GM18507 (cell line): ENCODE measurements at places on chromosomes 2 and 18.

DNA sequence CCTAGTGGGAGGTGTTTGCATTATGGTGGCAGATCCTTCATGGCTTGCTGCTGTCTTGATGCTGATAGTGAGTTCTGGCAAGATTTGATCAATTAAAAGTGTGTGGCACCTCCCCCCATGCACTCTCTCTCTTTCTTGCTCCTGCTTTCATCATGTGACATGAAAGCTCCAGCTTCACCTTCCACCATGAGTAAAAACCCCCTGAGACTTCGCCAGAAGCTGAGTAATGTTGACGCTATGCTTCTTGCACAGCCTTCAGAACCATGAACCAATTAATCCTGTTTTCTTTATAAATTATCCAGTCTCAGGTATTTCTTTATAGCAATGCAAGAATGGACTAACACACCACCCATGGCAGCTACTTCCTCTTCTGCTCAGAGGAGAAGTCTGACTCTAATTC lies 2181.4 kb upstream of the PIK3C3 start:
- DNase-seq: no peak

DNA sequence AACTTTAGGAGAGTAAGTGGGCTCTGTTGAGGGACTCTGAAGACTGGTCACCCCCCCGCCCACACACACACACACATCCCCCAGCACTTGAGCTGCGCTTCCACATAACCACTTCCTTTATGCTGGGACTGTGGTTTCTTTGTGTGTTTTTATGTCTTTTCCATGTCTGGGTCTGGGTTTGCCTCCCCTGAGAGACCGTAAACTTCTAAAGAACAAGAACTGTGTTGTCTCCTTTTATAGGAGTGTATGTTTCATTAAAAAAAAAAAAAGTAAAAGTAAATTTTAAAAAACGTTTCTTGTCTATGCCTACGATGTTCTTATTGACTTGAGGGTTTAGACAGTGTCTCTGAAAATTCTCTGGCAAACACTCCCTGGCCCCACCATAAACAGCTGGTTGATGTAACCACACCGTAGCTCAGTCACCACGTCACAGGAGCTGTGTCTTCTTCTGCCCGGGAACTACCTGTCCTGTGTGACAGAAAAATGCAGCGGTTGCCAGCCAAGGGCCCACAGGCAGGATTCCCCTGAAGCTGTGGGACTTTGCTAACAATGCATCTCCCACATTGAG lies 68.0 kb downstream of the KLHL29 start:
- DNase-seq: no peak

GRCh38 chr2:109512076-109512475 lies 101.7 kb downstream of the SEPTIN10 start:
- no peak for DNase-seq

- no peak for DNase-seq
These were observed 256.7 kb upstream of the SETBP1 start for GRCh38 chr18:44423814-44424644.

- DNase-seq: no peak
These were observed 221.9 kb upstream of the SETBP1 start for GRCh38 chr18:44458777-44459176.

- no peak for DNase-seq
These were observed 218.4 kb upstream of the VRK2 start for GRCh38 chr2:57828221-57828620.

GRCh38 chr18:43275546-43275945 lies 1.7 kb downstream of the SYT4 start:
- no peak for DNase-seq

DNA sequence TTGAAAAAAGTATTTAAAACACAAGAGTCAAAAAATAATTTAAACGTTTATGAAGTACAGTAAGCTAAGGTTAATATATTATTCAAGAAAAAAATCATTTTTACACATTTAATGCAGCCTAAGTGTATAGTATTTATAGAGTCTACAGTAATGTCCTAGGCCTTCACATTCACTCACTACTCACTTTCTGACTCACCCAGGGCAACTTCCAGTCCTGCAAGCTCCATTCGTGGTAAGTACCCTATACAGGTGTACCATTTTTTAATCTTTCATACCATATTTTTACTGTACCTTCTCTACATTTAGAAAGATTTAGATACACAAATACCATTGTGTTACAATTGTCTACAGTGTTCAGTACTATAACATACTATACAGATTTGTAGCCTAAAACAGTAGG lies 20.9 kb upstream of the RPRD1A start:
- DNase-seq: no peak

GRCh38 chr2:45003579-45004551 lies 5.4 kb downstream of the SIX2 start:
- no peak for DNase-seq

- no peak for DNase-seq
These were observed 131.1 kb downstream of the LTBP1 start for GRCh38 chr2:33077844-33078243.

- DNase-seq: no peak
These were observed 533.0 kb downstream of the PLCL1 start for GRCh38 chr2:198337368-198337767.

DNA sequence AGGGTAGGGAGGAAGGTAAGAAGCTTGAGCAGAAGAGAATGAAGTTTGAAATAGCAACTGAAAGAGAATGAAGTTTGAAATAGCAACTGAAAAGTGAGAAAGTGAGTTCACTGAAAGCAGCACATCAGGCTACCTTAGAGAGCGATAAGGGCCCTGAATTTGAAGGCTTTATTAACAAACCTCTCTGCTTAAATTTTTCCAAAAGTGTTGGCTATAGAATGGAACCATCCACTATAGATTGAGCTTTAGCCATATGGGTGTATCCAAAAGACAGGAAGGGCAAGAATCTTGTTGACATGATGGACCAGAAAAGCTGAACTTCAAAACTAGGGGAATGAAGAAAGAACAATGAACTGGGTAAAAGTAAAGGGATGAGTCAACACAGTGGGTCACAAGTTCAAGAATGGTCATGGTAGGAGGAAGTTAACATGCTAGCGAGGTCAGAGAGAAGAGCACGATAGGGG lies 122.5 kb downstream of the ASXL3 start:
- no peak for DNase-seq

DNA sequence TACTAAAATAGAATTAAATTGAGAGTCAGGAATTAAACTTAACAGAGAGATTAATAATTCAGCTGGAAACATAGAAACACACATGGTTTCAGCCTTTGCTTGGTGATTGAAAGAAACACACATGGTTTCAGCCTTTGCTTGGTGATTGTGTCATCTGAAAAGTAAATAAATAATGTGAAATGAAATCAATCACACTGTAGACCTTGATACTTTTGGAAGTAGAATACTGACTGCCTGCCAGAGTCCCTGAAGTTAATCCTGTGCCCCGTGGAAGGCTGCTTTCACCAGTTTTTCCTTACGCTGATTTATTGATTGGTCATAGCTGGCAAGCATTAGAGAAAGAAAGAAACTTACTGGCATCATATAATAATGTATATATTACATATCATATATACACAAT lies 1252.7 kb upstream of the FAM98A start:
- DNase-seq: no peak

DNA sequence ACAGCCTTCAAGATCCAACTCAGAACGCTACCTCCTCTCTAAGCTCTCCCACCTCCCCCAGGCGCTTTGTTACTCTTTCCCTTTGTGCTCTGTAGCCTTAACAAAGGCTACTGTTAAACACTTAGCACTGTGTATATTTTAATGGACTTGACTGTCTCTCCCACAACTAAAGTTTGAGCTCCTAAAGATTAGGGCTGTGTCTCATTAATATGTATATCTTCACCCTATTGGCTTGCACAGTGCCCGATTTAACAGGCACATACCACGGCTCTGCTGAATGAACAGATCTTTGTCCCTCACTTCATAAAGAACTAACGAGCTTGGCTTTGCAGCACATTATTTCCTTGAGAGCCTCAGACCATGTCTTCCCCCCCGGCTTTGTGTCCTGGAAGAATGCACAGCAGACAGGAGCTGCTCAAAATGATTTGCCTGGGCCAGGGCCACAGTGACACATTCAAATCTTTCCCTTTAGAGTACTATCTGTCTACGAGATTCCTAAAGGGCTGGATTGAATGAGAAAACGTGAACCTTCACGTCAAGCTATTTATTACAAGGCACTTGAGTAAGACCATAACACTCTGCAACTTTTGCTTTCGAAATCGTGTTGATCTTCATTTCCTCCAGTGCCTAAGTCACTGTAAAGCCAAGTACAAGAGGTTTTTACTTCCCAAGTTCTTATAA lies 22.1 kb downstream of the ABHD3 start:
- peak; percentile 22 for DNase-seq

GRCh38 chr2:136075476-136075875 lies 42.5 kb downstream of the CXCR4 start:
- no peak for DNase-seq
